ENCODE measurements at places on chromosomes 3 and 15.

GRCh38 chr3:141260630-141260927, 29.0 kb downstream of the PXYLP1 start:
- DNase-seq = no peak

- no peak for DNase-seq
Observed at GRCh38 chr3:152379415-152380042, 110.8 kb downstream of the MBNL1 start.

DNA sequence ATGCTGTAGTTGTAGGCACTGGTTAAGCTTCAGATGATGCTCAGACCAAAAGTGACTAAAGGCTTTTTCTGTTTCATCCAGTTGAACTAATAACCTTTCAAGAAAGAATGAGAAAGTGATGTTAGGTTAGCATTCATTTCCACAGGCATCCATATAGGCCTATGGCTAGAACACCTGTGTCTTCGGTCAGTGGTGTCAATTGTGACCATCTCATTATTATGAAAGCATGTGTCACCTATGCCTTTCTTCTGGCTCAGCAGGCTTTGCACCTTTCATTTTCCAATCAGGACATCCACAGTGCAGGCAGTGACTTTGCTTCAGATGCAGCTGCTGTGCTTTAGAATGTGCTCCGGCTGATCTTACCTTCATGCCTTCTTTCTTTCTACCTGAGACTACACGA, 57.9 kb downstream of the B3GNT5 start:
- no peak for DNase-seq

GRCh38 chr15:75349851-75350588, 3.2 kb downstream of the NEIL1 start:
- no peak for DNase-seq

DNA sequence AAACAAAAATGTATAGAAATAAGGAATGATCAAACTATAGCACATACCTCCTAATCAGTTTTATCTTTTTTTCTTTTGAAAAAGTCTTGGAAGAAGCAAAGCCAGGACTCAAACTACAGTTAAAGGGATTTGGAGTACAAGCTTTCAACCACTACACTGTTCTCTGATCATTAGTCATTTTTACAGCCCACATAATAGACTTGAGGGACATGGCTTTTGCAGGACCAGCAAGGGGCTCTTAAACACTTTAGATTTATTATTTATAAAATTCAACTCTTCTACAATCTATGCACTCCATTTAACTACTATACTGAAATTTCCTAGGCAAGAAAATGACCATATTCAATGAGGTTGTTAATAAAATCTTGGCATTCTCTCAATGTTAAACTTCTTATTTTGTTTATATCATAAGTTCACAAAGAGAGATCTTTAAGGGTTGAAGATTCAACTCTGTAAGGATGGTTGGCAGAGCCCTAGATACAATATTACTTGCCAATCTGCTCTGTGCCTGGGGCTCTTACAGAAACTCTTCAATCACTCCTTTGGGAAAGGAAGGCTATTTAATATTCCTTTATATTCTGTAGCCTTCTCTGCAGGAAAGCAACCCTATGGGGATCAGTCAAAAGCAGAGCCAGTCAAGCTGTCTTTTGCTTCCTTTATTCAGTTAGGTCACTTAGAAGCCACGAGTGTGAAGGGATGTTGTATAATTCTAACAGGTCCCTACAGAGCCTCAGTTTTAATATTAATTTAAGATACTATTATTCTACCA, 557.7 kb upstream of the SGO1 start:
- no peak for DNase-seq

DNA sequence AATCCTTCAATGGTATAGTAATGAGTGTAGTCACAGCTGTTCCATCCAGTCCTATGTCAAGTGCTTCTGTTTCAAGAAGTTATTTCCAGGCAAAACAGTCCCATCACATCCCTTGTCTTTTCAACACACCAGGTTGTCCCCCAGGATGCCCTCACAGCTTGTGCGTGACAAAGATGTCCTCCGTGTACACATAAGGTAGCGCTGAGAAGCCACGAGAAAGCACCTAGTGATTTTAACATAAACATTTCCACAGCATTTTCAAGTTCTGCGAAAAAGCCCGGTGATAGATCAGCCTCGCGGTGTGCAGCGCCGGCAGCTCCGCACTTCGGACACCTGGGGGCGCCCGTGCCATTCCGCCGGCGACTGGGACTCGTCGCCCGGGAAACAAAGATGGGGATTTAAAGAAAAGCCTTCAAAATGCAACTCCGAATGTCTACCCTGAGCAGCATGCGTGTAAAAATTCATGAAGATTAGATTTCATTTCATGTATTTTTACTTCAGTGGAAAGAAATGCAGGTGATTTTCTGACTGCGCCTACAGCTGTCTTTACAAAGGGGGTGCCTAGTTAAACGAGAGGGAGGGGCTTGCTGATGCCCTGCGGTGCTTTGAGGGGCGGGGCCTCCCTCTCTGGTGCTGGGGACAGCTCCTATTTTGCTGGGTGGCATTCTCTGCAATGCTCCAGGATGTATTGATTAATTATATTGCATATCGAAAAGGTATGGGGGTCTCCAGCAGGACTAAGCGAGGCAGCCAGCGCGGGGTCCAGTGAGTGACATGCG, 49.9 kb downstream of the KY start:
- DNase-seq = peak; percentile 68

DNA sequence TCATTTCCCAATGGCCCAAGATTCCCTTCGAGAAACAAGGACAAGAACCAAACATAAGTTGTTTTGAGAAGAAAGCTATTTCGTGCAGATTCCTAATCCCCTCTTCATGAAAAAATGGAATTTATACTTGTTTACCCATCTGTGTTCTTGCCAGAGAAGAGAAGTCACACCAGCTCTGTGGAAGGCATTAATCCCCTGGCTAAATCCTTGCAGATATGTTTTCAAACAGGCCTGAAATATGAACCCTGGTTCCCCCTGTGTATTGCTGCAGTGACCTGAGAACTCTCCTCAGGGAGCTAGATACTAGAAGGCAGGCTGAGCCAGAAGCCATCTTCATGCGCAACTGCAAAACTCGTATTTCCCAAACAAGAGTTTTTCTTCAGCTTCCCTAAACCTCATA, 337.7 kb downstream of the NEK10 start:
- DNase-seq = no peak

DNA sequence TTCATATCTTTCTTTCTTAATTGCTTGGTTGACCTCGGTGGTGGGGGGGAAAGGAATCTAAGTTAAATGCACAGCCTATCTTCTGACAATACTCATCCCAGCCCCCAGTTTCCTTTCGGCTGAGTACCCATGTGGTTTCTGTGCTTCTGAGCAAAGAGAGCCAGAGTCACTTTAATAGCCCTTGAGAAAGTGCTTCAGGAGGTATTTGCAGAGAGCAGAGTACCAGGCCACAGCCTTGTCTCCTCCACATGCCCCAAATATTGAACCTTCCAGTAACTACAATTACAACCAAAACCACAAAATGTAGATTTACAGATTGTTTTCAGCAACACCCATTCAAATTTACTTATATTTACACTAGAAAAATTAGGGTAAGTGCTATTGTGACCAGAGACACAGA, 647.4 kb downstream of the NR2F2 start:
- DNase-seq = no peak

GRCh38 chr15:101522621-101523559, 33.4 kb upstream of the PCSK6 start:
- DNase-seq = no peak

GRCh38 chr3:172217877-172218276, 178.5 kb downstream of the FNDC3B start:
- DNase-seq = no peak

DNA sequence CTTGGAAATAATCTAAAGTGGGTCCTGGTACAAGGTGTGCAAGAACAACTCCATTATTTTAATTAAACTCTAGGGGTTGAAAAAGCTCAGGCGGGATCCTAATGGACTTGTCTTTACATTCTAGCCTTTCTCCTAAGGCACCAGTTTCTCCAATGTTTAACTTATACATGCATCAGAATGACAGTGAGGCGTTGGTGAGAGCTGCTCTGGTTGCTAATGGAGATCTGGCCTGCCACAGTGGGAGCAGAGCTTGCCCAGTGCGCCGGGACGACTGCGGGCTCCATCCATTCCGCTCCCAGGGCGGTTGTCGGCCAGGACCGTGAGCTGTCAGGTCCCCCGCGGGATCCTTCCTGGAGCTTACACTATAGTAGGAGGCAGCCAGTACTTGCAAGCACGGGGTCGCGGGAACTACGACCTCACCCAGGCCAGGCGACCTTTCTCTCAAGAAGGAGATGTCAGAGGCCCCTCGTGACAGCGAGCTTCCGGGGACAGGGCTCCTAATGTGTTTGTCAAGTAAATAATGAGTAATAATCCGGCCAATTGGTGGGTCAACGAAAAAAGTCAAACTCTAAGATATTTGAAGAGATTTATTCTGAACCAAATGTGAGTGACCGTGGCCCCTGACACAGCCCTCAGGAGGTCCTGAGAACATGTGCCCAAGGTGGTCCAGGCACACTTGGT, 991 bp upstream of the HIGD1A start:
- DNase-seq = no peak

DNA sequence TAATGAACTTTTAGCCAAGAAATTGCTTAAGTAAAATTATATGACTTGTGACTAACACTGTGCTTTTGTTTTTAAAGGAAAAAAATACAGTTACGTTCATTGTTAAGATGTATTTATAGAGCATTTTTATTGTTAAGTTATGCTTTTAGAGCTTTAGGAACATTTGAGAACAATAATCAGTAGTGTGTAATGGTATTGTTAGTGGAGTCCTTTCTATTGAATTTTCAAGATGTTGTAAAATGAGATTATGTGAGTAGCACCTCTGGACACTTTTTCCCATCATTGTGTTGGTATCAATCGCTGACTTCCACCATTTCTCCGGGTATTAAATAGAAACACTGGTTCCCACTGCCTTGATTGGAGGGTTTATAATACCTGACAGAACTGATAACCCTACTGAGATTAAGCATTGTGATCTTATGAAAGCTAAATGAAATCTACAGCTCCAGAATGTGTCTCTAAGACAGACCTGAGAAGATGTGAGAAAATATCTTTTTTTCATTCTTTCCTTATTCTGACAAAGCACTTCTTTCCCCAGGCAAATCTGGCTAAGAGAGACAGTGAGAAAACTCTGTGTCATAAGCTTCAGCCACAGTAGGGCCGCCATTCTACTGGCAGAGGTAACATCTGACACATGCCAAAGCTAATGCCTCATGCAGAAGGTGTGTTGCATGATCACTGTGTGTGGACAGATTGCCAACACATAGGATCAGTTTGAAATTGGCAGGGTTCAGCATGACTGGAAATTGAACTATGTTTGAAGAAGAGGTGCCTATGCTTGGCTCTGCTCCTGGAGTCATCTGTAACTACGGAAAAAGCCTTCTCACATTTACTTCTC, 610.8 kb downstream of the MECOM start:
- DNase-seq = no peak

GRCh38 chr15:80925597-80926059, 64.0 kb downstream of the MESD start:
- no peak for DNase-seq

DNA sequence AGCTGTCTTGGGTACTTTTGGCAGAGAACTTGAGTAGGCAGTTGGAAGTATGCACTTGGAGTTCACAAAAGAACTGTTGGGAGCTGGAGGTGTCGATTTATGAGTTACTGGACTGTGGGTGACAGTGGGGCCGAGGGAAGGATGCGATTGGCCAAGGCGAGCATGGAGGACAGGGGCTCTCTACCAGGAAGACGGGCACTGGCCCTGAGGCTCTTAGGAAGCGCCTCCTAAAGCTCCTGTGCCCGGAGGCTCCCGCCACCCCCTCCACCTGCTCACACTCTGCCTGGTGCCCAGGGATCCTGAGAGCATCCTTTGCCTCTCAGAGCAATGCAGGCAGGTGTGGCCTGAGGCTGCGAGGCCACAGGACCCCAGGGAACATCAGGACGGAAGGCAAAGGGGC, 69.0 kb downstream of the CRTC3 start:
- no peak for DNase-seq

DNA sequence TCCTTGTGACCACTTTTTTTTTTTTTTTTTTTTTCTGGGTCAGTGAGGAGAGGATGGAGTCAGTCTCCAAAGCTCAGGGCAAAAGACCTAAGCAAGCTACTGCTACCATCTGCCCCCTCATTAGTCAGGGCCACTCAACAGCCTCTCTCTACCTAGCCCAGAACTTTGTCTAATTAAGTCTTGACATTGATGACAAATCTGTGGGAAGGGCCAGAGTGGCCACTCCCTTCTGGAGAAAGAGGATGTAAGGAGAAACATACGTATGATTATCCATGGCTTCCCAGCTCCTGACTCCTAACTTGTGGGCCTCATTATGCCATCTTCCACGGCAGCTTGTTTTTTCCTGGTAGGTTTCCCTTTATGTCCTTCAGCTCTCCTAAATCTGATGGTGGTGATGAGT, 37.9 kb downstream of the NR1I2 start:
- no peak for DNase-seq

DNA sequence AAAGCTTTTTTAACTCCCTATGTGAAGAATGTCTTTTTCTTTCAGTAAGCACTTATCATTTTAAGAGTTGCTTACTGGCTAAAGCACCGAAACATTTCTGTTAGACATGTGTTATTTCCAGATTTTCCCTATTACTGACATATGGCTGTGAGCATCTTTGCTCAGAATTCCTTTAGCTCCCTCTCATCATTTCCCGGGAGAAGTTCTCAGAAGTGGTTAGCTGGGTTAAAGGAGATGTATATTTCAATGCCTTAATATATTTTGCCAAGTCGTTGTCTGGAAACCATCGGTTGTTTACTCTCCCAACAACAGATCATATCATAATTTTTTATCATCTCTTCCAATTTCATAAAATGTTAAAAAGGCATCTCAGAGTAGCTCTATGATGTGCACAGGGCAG, 396.5 kb downstream of the OCA2 start:
- DNase-seq = no peak

- no peak for DNase-seq
Observed at GRCh38 chr3:143578810-143579435, 269.3 kb downstream of the SLC9A9 start.

DNA sequence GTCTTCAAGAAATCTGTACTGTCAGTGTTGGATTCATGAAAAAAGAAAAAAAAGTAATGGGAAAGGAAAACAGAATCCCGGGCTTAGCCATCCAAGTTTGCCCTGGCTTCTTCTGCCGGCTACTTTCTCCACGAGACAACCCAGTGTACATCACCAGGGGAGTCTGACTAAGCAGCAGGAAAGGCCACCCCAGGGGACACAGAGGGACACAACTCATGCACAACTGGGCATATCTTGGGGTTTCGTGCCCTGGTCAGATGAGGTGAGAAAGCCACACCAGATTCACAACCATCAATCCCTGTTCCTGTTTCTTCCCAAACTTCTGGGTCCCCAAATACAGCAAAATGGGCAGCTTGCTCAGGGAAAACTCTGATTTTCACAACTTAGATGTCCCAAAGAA, 33.2 kb downstream of the ADAMTS17 start:
- no peak for DNase-seq

DNA sequence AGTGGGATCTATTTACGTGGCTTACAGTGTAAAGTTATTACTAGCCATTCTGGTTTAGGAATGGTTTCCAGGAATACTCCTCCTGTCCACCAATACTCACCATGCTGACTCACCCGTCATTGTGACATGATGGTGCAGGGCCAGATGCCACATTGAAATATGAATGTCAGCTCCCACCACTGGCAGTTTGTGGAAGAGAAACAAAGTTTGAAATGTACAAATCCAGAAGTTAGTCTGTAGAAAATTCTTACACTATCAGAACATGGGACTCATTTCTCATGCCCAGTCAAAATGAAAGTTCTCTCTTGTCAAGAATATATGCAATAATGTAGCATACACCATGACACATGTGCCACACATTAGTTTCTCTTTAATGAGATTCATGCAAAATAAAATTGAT, 14.4 kb upstream of the TSPAN3 start:
- DNase-seq = no peak

GRCh38 chr15:64096668-64097384, 1.0 kb downstream of the SNX1 start:
- DNase-seq = peak; percentile 2

Data from NCI-H1105 (cell line).